ENCODE measurements at places on chromosomes 1 and 21.

DNA sequence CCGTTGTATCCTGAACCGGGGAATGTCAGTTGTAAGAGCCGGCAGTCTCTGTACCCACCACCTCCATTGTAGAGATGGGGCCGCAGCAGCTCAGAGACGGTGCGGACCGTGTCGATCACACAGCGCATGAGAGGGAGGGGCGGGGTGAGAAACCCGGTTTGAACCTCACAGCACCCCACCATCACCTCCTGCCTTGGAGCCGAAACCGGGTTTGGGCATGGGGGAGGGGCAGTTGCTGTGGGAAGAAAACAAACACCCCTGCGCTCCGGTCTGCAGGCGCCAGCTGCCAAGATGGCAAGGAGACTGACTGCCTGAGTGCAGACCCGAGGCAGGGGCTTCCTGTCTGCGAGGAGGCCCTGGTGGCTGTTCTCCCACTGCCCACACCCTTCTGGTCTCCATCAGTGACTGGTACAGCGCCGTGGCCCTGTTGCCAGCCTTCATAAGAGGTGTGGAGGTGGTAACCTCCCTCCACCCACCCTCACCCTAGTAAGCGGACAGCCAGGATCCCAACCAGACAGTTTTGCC is 69.2 kb upstream of the SSBP3 start:
- no peak for DNase-seq

GRCh38 chr21:42042651-42043050 is 28.5 kb upstream of the UMODL1 start:
- DNase-seq, result no peak

- DNase-seq, result peak; percentile 41
These were observed 271.6 kb downstream of the PBX1 start for GRCh38 chr1:164830628-164831027.

DNA sequence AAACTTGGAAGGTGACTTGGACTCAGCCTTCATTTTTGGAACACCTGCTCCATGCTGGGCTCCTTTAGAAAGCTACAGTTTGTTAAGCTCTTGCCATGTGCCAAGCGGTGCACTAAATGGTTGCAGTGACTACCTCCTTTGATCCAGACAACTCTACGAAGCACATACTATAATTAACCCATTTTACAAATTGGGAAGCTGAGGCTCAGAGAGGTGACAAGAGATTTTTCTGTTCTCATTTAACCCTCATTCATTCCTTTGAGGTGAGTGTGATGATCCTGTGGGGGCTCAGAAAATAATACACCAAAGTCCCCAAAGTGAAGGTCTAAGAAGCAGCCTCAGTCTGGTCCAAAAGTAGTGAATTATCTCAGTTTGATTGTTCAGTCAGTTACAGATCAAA is 1.6 kb upstream of the PAQR7 start:
- DNase-seq, result no peak

DNA sequence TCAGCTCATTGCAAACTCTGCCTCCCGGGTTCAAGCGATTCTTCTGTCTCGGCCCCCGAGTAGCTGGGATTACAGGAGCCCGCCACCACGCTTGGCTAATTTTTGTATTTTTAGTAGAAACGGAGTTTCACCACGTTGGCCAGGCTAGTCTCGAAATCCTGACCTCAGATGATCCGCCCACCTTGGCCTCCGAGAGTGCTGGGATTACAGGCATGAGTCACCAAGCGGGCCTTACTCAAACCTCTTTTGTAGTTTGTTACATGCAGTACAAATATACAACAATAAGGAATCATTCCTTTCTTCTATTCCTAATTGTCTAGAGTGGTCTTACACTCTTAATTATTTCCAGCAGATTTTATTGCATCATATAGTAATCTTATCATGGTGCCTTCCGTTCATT is 16.6 kb downstream of the SPATA17 start:
- no peak for DNase-seq
